ENCODE measurements at places on chromosomes 7 and 10.

DNA sequence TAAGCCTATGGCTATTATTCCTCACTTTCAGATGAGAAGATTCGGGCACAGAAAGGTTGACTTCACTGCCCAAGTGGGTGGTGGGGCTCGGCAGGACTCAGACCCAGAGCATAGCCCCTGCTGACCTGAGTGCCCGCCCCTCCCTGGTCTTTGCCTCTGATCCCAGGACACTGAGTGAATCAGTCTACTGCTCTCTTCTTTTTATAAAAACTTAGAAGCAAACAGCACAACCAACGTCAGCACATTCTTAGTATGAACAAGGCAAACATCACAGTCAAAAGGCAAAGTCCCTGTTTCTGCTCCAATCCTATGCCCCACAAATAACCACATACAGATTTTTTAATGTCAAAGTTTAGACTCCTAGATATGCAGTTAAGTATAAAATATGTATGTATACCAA lies 237.8 kb downstream of the ZMYND11 start:
- peak; percentile 60 for DNase-seq

DNA sequence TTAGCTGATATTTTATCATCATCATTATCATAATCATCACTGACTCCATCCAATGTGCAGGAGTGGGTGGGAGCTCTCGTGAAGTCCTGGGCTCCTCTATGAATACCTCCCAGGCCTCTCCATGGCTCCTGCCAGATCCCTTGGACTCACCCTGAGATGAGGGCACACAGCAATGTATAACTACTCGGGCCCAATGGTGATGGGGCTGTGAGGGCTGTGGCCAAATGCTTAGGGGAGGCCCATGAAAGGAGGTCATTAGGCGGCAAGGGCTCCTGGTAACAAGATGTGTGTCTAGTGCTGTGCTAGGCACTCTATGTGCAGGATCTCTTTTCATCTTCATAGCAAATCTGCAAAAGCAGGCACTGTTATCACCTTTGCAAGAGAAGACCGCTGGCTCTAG lies 270.9 kb downstream of the GLRX3 start:
- no peak for DNase-seq

GRCh38 chr7:98826811-98827231 lies 43.0 kb downstream of the TMEM130 start:
- DNase-seq: no peak

- peak; percentile 95 for DNase-seq
Measured at GRCh38 chr10:117541405-117541908, 1.1 kb upstream of the EMX2 start.

GRCh38 chr10:114801411-114801813 lies 20.2 kb upstream of the FHIP2A start:
- no peak for DNase-seq

DNA sequence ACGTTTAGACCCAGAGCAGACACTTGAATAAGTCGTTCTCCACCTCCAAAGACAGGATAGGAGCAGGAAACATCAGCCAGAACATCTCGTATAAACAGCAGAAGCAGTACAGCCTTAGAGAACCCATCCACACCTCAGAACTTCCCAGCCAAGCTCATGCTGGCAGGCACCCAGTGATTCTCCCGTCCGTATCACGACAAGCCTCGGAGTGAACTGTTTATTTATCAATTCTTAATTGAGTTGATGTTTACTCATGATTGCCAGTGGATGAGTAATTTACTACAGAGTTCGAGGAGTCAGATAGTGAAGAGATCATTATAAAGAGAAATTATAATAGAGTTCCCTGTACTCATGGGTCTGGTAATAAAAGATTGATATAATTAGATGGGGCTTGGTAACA lies 811.5 kb downstream of the LRMDA start:
- DNase-seq: no peak

- no peak for DNase-seq
Measured at GRCh38 chr7:3309956-3310355, 8.9 kb downstream of the SDK1 start.

DNA sequence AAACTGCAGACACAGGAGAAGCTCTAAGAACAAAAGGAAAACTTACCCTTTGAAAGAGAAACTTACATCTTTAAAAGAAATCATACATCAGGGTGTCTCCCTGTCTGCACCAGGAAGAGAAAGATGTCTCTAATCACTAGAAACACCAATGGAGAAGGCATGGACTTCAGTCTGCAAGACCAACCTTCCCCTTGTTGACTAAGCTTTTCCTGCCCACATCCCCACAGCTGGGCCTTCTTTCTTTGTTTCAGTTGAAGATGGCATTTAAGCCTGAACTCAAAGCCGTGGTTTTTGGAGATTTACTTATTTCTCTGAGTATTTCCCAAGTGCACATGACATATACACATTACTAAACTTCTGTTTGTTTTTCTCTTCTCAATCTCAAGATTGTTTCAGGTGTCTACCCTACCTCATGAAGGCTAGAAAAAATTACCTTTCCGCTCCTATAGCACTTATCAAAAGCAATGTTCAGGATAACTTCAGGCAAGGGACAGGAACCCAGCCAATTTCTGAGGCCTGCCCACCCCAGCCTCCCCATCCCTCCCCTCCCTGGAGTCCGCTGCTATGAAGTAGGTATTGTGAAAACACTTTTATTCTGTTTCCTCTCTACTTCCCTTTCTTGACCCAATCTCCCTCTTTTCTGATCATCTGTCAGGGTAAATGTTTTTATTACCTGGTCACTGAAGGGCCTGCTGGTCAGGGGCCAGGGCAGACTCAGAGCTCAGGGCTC lies 2.8 kb upstream of the SLC29A3 start:
- DNase-seq: no peak

DNA sequence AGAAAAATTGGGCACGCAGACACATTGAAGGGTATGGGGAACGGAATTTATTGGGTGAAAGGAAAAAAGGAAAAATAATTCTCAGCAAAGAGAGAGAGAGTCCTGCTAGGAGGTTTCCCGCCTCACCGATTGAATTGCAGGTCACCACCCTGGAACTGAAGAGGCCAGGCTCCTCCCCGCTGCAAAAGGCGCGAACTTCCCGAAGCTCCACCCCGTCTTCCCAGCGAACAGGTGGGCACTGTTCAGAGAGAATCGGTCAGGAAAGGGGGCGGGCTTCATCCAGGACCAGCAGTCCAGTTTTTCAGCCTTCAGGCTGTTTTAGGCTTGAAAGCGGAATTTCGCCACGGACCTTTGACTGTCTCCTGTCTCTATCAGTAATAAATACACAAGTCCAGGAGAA lies 27.3 kb upstream of the CADPS2 start:
- DNase-seq: no peak

DNA sequence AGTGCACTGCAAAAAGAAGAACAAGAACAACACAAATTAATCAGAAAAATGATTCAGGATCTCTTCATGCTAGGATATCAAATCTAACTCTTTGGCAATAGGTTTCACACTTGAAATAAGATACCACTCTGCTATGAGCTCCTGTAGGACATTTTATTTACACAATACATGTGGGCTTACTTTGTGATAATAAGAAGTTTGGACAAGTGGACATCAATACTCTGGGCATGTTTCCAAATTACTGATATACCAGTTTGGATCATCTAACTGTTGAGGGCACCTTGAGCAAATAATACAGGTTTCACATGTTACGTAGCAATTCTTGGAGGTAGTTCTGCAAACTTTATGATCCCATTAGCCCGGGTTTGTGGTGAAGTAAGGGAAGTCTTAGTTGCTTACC lies 59.8 kb downstream of the CPVL start:
- no peak for DNase-seq

GRCh38 chr10:121033366-121033765 lies 182.2 kb downstream of the WDR11 start:
- no peak for DNase-seq

- no peak for DNase-seq
Measured at GRCh38 chr10:109924087-109924486, 776 bp upstream of the XPNPEP1 start.

DNA sequence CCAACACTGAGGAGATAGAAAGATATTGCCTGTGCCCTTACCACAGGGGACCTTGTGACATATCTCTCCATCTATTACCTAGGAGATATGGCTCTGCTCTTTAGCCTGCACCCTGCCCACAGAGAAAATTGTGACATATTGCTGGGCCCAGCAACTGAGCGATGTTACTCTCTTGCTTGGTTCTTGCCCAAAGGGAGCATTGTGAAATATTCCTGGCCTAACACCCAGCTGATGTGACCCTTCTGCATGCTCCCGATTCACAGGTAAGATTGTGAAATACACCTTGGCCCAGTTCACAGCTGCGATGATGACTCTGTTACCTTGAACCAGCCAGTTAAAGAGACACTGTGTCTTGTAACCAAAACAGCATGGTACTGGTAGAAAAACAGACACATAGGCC lies 37.2 kb upstream of the ZNF107 start:
- DNase-seq: no peak

- DNase-seq: no peak
Measured at GRCh38 chr7:37285706-37286453, 162.8 kb downstream of the ELMO1 start.

DNA sequence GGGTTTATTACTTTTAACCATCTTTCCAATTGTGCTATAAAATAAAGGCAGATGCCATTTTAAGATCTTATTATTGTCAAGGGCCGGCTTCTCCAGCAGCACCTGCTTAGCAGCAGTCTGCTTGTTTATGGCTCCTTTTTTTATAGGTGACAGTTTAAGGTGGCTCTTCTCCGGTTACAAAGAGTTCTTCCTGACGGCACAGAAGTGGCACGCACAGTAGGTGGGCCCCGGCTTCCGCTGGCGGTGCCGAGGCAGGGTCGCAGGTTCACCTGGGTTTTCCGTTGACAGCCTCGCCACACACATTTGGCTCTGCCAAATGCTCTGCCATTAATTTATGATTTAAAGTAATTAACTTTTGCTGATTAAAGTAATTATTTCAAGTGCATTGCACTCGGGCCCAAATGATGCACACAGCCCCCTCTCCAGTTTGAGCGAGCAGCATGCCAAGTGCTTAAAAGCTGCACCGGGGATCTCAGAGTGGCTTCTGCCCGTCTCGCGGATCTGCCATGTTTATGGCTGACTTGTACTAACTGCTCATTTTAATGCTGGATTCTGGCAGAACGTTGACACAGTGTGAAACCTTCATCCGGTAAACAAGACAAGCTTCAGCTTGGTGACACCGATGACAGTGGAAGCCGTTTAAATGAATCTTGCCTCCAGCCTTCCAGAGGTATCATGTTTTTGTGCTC lies 355.1 kb upstream of the MKI67 start:
- no peak for DNase-seq

GRCh38 chr10:22280078-22280477 lies 36.1 kb upstream of the COMMD3 start:
- DNase-seq: no peak

GRCh38 chr7:34130558-34131295 lies 225.4 kb downstream of the BMPER start:
- DNase-seq: peak; percentile 69

DNA sequence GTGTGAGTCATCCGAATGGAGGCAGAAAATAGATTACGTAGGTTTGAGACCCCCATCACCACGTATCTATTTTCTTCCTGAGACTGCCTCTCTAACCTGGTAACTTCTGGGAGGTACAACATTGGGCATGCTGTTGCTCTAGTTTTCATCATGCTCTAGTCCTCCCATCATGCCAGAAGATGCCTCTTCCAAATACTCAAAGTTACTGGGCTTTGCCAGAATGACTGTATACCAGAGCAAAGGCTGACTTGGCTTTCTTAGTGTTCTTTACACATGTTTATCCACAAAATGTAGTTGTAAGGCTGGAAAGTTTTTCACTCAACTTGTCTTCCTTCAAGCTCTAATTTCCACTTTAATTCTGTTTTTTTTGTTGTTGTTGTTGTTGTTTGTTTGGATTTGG lies 370.5 kb downstream of the MDFIC start:
- no peak for DNase-seq

DNA sequence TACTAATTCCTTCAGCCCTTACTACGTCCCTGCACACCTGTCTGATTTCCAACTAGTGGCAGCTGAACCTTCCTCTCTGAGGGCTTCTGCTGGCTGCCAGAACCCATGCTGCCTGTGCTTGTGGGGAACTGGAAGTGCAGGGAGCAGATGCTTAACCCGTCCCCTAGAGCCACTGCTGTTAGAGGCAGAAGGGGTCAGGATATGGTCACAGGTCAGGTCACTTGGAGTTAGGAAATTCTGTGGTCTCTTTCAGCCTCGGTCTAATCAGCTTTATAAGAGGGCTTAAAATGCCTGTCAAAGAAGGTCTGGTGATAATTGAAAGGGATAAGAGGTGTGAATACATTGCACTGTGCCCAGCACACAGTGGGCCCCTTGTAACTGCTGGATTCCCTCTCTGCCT lies 82.0 kb downstream of the PLPP4 start:
- no peak for DNase-seq

DNA sequence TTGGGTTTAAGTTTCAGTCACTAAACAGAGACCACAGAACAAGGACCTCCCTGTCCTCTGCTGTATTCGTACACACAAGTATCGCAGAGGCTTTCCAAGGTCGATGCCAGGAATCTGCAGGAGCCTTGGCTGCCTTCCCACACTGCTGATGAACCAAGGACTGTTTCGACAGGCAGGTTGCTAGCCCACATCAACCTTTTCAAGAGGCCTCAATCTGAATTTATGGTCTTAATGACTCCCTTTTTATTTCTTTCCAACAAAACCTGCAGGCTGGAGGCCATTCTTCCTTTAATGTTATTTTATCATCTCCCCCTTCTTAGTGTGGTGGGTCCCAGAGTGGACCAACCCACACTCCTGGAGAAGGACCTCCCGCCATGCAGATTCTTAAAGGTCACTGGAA lies 45.6 kb downstream of the JCAD start:
- peak; percentile 54 for DNase-seq

DNA sequence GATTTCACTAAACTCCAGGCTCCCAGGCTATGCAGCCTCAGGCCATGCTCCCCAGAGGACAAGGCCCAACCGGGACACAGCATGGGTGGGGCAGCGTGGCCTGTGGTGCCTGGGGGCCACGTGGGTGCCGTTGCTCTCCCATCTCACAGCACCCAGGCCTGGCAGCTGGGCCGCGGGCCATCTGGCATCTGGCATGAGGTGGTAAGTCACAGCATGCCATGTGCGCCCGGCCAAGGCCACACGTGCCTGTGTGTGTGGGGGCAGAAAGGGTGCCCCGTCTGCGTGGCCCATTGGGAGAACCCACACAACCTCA lies 204.1 kb downstream of the EBF3 start:
- no peak for DNase-seq

- no peak for DNase-seq
Measured at GRCh38 chr7:45122975-45123860, 11.7 kb upstream of the TBRG4 start.

DNA sequence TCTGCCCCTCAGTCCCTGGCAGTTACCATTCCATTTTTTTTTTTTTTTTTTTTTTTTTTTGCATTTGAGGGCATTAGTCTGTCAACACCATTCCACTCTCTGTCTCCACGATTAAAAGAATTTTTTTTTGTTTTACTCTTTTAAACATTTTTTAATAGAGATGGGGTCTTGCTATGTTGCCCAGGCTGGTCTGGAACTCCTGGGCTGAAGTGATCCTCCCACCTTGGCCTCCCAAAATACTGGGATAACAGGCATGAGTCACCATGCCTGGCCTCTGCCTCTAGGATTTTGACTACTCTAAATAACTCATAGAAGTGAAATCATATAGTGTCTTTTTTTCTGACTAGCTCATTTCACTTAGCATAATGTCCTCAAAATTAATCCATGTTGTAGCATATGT lies 16.5 kb upstream of the CLDN3 start:
- DNase-seq: no peak
